ENCODE measurements at places on chromosomes 5 and 9.

- no peak for DNase-seq
Observed at GRCh38 chr5:82738681-82739269, 338.4 kb downstream of the TMEM167A start.

- no peak for DNase-seq
Observed at GRCh38 chr5:157336423-157336744, 70.5 kb downstream of the CYFIP2 start.

DNA sequence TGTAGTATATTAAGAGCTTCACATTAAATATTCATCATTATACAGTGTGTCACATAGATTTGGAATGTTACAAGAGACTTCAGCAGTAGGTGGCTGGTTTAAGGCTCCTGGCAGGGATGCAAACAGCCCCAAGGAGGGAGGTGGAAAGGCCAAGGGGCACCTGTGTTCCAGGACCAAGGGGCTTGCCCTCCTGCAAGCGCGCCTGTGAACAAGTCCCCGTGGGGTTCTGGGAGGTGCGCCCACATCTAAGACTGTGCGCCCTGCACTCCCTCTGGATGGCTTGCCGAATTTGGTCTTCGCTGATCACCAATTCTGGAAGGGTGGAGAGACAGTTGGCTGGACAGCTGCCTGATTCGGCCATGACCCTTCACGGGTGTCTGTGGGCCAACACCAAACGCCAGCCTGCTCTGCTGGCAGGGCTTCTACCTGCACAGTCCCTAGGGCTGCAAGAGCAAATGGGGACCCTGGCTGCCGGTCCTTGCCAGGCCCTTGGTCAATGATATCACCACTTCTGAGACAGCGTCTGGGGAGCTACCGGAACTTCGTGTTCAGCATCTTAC lies 12.1 kb upstream of the SLC25A51 start:
- DNase-seq = no peak

- no peak for DNase-seq
Observed at GRCh38 chr9:88745276-88746001, 210.5 kb downstream of the NXNL2 start.

DNA sequence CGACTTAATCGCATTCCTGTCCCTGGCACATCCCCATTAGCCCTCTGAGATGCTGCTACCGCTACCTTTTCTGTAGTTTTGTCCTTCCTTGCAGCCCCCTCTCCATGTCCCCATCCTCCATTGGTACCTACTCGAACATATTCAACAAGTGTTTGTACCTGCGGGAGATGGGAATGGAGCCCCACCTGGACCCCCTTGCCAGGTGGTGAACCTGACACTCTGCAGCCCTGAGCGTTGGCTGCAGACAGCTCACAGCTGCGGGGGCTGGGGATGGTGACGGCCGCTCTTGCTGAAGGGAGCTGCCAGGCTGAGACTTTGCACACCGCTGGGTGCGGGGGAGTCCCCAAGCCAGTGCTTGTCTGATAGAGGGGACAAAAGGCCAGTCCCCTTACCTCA lies 96.3 kb upstream of the DAP start:
- no peak for DNase-seq

GRCh38 chr9:109799792-109800191 lies 19.8 kb downstream of the PALM2AKAP2 start:
- DNase-seq = no peak

DNA sequence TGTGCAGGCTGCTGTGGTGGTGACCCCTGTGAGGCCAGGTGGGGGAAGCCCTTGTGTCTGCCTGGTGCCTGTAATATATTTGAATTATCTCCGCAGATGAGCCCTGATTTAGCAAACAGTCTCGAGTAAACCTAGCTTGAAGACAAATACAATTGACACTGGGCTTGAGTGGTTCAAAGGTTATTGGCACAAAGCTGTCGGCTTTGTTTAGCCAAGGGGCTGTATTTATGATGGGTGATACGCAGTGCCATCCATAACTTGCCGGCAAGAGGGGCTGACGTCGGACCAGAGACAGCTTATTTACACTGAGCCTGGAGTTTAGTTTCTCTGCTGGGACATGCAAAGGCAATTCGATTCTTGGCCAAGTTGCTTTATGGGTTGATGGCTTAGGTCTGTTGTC lies 20.0 kb upstream of the PITX1 start:
- DNase-seq = no peak

DNA sequence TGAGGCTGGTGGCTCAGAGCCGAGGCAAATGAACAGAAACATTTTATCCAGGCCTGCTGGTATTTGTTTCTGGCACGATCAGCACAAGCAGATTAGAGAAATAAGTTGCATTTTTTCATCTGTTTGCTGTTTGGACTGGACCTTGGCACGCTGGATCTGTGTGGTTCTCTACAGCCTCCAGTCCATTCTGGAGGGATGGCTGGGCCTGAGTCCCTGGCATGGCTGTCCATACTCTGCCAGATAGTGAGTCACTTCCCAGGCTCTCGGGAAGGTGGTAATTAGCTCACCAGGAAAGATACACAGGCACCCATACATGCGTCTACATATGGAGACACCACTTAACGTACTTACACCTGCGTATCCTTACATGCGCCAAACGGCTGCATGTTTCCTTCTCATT lies 78.6 kb downstream of the SPRY4 start:
- no peak for DNase-seq

GRCh38 chr5:139647506-139648204 lies 494 bp upstream of the CXXC5 start:
- DNase-seq = no peak

DNA sequence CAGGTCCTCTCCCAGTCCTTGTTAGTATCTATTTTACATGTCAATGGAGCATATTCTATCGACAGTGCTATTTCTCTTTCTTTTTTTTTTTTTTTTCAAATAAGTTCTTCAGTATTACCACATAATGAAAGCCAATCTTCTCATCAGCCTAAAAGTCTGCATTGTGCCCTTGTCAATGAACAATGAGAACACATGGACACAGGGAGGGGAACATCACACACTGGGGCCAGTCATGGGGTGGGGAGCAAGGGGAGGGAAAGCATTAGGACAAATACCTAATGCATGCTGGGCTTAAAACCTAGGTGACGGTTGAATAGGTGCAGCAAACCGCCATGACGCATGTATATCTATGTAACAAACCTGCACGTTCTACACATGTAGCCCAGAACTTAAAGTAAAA lies 47.7 kb upstream of the TEX48 start:
- no peak for DNase-seq

DNA sequence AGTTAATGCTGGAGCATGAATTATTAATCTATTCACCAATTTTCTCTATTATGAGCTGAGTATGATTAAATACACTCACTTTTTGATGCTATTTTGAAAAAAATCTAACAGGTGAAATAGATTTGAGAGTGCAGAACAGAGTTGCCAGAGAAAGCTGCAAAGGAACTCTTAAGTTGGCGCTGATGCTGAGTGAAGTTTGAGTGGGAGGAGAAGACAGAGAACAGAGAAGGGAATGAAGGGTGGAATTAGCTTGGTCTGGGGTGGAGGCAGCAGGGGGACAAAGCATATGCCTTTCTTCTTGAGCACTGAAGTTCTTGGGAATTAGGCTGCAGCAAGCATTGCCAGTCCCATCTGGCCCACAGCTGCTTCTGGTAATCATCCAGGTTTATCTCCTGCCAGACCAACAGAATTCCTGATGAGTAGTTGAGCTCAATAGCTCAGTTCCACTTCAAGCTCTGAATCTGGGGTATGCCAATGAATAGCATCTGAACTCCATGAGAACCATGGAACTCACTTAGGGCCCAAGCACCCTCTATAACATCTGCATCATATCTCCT lies 290.1 kb downstream of the HINT1 start:
- no peak for DNase-seq

DNA sequence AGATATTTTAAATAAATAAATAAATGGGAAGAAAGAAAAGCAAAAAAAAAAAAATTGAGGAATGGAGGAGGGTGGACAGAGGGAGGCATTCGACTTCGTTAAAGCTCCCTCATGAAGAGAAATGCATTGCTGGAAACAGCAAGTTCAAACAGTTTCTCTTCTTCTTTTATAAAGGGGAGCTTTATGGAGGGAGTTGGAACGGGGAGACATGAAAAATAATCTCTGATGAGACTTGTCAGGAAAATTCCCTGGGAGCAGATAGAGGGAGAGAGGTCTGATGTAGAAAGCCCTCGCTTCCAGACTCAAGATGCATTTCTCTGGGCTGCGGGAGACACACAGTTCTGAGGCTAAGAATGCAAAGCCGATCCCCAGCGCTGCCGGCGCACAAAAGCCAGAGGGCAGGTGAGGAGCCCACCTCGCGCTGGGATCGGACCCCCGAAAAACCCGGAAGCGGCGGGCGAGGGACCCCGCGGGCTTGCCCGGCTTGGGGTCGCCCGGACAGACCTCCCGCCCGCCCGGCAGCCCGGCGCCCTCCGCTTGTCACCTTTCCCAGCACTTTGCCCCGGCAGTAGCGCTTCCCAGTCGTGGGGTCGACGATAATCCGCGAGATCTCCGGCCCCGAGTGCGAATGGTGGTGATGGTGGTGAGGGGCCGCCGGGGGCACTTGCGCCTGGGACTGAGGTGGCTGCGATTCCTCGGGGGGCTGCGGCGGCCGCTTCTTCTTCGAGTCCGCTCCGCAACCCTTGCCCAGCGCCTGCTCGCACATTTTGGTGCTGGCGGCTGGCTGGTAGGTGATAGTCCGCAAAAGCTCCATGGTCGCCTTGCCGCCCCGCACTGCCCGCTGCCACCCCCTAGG lies 512 bp downstream of the PLK2 start:
- DNase-seq = no peak

DNA sequence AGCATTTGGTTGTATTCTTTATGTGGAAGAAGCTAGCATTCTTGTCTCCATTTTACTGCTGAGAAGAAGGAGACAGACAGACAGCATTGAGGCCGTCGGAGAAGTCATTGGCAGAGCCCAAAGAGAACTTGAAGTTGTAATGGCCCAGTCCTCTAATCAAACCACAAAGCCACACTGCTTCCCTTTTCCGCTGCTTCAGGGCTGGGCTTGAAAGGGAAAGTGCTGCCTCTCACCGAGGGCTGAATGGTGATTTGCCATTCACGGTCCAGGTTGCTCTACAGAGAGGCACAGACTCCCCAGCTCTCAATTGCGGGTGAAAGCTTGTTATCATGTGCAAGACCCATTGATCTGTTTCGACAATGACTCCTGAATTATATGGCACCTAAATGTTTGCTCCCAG lies 25.6 kb upstream of the POU4F3 start:
- no peak for DNase-seq

GRCh38 chr9:87528969-87529368 lies 31.3 kb downstream of the DAPK1 start:
- no peak for DNase-seq

GRCh38 chr9:112489039-112489546 lies 2.5 kb downstream of the KIAA1958 start:
- DNase-seq = peak; percentile 70

GRCh38 chr9:120383999-120384924 lies 195.7 kb downstream of the CDK5RAP2 start:
- peak; percentile 63 for DNase-seq

DNA sequence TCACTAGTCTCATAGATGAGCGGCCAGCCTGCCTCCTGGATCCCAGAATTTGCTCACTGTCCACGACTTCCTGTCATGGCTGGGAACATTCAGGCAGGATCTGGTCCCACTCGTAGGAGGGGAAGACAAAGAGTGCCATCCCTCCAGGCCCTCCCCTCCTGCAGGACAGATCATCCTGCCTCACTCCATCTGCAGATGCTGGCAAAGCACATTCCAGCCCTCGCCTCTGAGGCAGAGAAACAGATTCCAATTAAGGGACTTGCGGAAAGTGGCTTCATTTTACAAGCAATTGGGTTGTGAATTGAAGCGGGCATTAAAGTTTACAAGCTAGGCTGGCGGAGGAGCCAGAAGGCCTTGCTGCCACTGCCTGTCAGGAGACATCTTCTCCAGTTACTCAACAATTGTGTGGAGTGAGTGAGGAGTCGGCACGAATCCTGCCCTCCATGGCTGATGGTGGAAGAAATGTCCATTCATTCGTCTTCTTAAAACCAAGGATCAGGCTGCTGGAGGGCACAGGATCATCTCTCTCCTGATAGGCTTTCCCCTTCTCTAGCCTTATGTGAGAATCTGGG lies 41.8 kb upstream of the KCNMB1 start:
- DNase-seq = no peak

DNA sequence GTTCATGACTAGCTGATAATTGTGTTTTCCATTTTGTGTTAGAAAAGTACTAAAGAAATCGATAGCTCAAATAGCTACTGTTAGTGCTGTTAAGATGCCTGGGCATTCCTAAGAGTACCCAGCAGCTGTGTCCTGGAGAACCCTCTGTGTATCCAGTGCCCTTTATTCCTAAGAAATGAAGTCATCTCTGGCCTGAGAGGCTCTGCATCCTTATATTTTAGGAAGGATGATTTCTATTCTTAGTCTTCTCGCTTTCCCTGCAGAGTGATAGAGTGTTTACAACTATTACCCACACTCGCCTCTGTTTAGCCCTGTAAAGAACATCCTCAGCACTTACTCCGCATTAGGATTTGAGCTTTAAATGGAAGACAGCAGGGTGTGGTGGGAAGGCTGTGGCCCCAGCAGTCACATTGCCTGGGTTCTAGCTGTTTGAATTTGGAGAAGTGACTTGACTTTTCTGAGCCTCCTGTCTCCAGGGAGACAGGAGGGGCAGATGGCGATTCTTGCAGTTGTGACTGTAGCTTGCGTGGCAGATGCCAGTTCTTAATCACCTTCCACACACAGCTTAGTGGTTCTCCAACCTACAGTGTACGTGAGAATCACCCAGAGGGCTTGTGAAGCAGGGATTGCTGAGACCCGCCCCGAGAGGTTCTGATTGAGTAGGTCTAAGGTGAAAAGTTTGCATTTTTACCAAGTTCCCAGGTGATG lies 177.2 kb upstream of the PITX1 start:
- no peak for DNase-seq

GRCh38 chr9:115548609-115549260 lies 430.8 kb upstream of the TNC start:
- DNase-seq = no peak

- no peak for DNase-seq
Observed at GRCh38 chr9:28808042-28808441, 1234.8 kb upstream of the C9orf72 start.

DNA sequence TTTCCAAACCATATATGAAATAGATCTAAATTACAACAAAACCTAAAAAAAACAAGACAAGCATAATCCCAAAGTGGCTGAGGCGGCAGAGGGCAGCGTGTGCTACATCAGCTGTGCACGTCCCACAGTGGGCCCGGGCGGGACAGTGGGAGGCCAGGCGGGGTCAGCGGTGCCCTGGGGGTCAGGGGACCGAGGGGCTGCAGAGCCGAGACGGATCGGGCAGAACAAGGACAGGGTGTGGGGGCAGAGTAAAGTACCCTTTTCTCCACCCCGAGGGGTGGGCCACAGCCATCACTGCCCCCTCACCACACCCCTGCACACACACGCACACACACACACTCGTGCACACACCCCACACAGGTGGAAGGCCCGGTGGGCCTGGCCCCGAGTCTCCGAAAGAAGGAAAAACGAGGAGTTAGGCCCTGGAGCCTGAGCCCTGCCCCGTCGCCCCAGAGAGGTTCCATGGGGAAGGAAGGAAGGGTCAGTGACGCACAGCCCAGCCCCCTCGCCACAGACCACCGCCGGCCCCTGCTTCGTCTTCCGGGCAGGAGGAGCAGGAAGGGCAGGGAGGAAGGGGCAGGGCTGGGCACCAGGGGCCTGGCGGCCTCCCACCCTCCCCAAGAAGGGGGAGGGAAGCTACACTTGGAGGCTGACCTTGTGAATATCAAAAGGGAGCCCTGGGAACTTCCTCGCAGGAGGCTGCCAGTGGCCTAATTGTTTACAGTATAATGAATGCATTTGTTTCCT lies 49.6 kb upstream of the UBAC1 start:
- DNase-seq = no peak

All from HuH-7 (cell line).